ENCODE measurements at places on chromosomes 16 and 17.

DNA sequence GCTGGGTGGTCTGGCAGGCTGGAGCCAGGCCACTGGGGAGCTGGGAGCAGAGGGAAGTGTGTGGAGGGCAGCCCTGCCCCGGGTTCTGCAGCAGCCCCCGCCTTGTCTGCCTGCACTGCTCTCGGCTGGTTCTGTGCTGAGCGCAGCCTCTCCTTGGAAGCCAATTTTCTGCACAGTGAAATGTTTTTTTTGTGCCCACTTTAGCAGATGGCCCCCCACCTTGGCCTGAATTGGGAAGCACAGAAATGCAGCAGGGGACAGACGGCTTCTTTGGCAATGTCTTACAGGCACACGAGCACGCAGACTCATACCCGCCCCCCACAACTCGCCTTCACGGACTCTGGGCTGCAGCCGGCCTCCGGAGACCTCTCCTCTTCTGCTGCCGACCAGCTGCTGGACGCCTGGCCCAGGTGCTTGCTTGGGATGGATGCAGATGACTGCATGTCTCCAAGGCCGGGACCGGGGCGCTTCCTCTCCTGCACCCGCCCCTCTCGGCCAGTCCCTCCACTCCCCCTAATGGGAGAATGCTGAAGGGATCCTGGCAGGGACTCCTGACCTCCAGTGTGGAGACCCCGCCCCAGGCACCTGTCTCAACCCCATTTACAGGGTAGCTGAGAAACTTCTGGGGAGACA lies 14.8 kb downstream of the NPTX1 start:
- DNase-seq: no peak

DNA sequence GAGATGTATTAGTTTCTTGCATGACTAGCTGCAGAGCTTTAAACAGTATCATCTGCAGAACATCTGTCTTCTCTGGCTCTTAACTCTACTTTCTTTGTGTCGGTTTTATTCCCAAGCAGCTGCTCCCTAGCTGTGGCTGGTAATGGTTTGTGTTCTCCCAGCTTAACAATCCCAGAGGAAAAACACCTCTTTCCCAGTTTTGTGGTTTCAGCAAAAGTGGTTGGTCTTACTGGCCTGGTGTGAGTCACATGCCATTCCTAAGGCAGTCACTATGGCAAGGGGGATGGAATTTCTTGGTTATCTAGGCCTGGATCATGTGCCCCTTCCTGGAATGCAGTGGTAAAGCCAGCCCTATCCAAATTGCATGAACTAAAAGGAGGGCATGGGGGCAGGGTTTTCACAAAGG lies 27.5 kb downstream of the OMG start:
- DNase-seq: no peak

GRCh38 chr17:4994081-4994595 lies 3.2 kb downstream of the INCA1 start:
- no peak for DNase-seq

DNA sequence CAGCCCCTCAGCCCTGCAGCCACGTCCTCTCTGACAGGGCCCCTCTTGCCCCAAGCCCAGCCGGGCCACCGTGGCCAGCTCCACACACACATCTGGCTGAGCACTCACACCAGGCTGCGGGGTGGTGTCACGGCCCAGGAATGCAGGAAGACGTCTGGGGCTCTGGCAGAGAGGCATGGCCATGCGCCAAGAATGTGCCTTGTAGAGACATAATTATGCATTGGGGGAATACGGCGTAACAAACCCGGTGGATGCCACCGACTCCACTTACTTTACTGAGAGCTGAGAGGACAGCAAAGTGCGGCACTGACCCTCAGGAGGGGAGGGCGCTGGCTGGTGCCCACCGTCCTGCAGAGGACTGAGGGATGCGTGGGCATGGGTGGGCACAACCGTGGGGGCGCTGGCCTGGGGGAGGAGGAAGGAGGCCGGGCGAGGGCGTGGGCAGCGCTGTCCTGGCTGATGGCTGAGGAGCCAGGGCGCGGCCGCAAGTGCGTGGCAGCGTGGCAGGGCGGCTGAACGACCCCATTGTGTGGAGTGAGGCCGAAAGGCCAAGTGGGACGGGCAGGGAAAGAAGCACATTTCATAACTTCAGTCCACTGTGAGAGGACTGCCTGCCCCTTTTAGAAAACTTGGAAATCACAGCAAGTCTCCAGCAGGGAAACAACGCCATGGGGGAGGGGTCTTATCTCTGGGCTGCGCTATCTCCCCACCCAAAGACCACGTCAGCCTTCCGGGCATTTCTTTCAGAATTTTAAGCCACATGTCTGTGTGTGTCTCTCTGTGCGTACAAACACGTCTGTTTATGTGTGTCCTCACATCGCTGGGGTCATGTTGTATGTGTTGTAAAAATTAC lies 30.6 kb downstream of the METRNL start:
- DNase-seq: no peak

DNA sequence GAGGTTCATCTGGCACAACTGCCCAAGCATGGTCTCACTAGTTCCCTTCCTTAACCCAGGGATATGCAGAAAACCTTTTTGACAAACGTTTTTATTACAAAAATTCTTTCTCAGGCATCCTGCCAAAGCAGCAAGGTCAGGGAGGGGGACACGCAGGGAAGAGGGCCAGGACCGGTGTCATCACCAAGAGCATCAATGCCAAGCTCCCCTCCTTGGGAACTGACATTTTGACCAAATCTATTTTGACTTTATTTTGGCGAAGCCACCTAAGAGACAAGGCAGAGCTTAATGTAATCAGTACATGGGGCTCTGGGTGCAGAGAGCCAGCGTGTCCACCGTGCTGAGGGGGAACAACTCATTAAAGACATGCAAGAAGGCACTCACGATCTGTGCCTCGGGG lies 265.2 kb downstream of the CBLN1 start:
- DNase-seq: no peak

DNA sequence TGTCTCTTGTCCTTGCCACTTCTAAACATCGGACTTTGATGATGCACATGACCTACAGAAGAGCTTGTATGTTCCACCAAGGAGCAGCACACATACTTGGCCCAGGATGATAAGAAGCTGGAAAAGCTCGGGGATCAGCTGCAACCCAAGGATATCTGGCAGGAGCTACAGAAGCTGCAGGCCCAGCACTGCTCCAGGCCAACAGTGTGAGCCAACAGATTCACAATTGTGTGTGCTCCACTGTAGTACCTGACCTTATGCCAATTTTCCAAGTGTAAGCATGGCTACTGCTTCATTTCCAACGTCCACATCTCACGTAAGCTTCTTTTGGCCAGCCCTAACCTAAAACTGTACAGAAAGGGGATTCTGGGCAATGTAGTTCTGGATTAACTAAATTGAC lies 83.4 kb downstream of the COX10 start:
- DNase-seq: no peak

DNA sequence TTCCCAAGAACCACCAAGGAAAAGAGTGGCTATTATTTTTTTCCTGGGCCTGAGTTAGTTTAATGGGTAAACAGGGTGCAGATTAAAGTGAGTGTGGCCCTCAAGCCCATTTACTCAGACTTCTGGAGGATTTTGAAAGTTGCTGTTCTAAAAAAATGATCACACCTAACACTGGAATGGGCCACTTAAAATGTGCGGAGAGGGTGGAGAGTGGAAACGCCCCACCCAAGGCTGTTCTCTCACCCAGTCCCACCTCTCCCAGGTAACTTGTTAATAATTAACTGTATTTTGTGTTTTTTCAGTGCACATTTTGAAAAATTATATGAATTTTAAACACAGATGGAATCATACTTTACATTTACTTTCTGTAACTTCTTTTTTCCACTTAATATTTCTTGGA lies 5.4 kb downstream of the HIRIP3 start:
- DNase-seq: no peak

DNA sequence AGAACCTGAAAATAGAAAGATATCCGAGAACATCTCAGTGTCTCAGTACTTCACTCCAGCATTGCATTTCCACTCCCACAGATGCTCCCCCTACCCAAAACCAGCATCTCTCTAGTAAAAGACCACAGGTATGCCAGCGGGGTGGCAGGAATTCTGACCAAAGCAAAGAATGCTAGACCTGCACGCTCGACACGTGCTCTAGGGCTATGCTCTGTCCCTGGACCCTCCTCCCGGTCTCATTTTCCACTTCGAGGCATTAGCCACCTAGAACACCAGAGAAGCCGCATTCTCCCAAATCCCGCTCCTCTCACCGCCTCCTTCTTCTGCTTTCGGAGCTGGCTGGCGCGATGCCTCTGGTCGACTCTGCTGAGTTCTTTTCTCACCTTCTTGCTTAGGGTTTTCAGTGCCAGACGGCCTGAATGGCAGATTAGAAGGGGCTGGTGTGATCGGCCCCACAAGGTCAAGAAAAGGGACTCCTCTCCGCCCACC lies 487 bp downstream of the TSR1 start:
- DNase-seq: no peak

- DNase-seq: peak; percentile 44
These were observed at the start of gene EMP2 for GRCh38 chr16:10579965-10580882. Gene EMP2 (minus strand): TSS chr16:10580598. CDS start chr16:10547617, 32,981 bp downstream.

DNA sequence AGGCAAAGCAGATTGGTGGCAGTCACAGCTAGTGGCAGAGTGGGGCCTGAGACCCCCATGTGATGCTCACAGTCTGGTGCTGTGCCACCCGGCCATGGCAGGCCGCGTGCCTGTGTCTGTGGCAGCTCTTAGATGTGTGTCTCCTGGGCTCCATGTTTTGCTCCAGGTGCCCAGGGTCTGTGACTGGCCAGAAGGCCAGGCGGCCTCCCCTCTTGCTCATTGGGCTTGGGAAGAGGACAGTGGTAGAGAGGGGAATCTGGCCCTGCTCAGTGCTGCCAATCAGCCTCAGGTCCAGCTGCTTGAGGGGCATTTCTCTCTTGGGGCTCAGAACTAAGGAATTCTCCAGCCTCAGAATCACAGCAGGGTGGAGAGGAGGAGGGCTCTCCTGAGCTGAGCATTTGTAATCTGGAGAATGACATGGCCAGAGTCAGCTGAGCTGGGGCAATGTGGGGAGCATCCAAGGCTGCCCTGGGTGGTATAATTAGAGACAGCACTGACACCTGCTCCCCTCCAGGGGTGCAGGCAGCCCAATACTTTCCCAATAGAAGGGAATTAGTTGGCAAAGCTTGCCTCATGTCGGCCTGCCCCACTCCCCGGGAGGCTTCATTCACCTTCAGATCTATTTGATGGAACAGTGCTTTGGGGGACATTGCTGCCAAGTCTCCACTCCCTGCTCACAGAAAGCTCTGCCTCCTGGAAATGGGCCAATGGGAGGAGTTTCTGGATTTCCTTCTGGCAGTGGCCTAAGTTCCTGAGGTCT lies 2.7 kb upstream of the LASP1NB start:
- no peak for DNase-seq

DNA sequence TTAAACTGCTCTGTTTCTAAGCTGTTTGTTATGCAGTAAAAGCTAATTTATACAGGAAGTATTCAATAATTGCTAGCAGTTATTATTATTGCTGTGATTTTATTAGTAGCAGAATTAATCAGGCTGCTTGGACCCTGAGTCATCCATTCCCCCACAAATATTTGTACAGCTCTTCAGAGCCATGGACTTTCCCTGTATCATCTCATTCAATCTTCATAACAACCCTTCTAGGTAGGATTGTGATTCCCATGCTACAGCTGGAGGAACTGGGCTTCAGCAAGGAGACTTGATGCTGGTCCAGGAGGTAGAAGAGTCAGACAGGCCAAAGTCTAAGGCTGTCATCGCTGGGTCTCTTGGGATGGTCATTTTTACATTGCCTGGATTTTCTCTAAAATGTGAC lies 208.3 kb downstream of the C16orf95 start:
- no peak for DNase-seq

- no peak for DNase-seq
These were observed 9.2 kb downstream of the ELOB start for GRCh38 chr16:2767891-2768290.

DNA sequence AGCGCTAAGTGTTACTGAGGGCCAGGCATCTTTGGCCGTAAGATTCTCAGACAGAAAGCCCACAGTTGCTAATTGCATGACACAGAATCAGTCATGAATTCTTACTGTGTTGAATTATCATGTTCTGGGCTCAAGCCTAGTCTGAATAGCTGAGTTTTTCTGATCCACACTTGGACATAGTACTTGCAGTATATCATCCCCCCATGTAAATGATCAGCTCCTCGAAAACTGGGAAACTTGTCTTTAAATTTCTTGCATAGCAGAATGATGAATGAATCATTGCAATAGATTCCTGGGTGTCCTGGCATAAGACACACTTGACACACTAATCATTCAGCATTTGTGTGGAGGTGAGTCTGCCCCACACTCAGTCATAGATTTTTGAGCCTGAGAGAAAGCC lies 2.2 kb downstream of the MLYCD start:
- no peak for DNase-seq

DNA sequence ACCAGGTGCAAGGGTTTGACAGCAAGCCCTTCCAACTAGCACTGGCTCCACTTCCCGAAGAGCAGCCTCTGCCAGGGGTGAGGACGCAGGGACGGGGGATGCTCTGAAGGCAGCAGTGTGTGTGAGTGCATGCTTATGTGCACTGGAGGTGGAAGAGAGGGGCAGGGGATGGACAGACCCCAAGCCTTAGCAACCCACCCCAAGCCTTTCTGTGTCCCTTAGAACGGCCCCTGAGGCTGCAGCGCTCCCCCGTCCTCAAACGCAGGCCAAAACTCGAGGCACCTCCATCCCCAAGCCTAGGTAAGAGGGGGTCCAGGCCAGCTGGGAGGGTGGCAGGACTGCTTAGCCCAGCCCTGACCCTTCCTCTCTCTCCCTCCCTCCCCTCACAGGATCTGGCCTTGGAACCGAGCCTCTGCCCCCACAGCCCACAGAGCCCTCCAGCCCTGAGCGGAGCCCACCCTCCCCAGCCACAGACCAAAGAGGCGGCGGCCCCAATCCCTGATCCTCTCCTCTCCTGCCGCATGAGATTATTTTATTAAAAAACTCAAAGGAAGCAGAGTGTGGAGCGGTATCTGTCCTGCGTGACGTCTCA lies 2.9 kb downstream of the ACD start:
- DNase-seq: no peak

DNA sequence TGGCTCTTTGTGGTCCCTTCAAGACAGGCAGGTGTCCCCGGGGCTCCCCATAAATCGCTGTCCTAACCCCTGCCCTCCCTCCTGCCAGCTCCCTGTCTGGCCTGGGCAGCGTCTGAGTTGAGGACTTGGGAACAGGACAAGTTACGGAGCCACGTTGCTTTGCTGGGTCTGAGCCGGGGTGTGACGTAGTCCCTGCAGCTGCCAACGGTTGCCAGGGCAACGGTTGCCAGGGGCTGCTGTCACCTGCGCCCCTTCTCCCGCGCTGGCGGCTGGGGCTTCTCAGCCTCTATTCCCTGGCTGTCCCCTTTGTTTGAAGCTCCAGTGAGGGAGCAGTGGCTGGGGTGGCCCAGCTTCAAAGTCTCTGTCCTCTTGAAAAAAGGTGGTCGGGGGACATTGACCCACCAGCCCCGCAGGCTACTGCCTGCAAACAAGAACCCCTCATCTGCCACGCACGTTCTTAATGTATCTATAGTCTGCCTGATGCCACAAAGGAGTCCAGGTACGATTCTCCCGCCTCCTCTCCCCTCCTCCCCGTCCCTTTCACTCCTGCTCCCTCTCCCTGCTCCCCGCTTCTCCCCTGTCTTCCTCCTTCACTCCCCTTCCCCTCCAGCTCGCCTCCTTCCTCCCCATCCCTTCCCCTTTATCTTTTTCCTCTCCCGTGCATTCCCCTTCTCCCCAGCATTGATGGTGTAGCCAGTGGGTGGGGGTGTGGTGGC lies 10.9 kb downstream of the ADGRG1 start:
- no peak for DNase-seq

All from inflammatory macrophage treated with lipopolysaccharide for 1 hour (primary cell).